ENCODE measurements at places on chromosomes 3 and 15.
A peak's percentile ranks its signal among the peaks of the same experiment; 100 is the strongest.

GRCh38 chr15:101029971-101030661 is 111.0 kb downstream of the LRRK1 start:
- DNase-seq, result no peak

- DNase-seq, result no peak
These were observed 252.8 kb upstream of the RORA start for GRCh38 chr15:61481886-61482285.

GRCh38 chr15:47640079-47640478 is 77.2 kb upstream of the SEMA6D start:
- DNase-seq, result no peak

- no peak for DNase-seq
These were observed 102.7 kb upstream of the FGF7 start for GRCh38 chr15:49320351-49320750.

DNA sequence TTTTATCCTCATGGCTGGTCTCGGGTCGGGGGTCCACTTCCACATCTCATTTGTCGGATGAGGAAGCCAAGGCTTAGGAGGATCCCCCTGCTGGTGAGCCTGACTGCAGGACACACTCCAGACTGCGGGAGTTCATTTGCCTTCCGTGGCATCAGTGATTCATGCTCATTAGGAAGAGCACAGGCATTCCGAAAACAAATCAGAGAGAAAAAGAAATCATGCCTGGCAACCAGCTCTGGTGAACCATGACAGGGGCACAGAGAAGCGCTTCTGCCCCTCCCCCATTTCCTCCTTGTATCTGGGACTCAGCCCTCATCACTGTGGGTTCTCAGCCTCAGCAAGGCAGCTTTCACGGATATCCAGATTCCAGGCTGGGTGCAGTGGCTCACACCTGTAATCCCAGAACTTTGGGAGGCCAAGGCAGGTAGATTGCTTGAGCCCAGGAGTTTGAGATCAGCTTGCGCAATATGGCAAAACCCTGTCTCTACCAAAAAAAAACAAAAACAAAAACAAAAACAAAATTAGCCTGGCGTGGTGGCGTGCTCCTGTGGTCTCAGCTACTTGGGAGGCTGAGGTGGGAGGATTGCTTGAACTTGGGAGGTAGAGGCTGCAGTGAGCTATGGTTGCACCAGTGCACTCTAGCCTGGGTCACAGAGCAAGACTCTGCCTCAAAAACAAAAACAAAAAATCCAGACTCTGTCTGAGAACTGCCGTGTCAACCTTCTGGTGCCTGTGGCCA is 28.4 kb downstream of the IRAK2 start:
- peak; percentile 16 for DNase-seq

DNA sequence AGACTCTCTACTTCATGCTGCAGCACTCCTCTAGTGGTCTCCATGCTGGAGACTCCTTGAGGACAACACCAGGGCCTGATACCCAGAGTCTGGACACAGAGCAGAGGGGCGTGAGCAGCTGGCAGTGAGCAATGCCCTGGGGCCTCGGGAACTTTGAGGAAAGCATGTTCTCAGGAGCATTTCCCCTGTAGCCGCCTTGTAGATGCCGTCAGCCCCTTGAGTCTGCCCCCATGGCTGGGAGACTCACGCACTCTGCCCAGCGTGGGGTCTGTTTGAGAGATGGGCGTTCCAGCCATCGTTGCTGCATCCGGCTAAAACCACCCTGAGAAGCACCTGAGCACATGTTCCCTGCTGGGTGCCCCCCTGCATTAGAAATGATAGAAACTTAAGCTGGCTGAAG is 56.8 kb downstream of the PLXNA1 start:
- DNase-seq, result no peak

DNA sequence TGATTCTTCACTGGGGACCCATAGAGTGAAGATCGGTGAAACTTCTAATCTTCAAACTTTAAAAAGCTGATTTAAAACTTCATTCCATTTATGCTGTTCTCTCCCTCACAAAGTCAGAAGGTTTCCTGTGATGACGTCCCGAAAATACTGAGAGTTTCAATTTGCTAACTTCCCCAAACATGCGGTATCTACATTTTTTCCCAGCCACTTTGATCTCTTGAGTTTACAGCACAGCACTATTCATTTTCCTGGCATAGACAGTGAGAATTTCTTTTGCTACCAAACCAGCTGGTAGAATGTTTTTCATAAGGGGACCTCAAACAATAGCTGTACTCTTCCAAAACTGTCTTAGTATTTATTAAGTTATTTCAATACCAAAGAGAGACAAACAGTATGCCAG is 156.8 kb downstream of the LSAMP start:
- peak; percentile 83 for DNase-seq

GRCh38 chr15:39142500-39142899 is 438.4 kb upstream of the THBS1 start:
- DNase-seq, result no peak

DNA sequence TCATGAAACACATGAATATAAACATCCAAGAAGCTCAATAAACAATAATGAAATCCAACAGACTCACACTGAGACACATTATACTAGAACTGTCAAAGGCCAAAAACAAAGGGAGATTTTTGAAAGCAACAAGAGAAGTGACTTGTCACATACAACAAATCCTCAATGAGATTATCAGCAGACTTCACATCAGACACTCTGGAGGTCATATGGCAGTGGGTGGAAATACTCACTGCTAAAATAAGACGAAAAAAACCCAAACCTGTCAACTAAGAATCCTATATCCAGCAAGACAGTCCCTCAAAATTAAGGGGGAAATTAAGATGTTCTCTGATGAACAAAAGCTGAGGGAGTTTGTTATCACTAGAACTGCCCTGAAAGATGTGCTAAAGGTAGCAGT is 125.4 kb upstream of the MELTF start:
- no peak for DNase-seq

DNA sequence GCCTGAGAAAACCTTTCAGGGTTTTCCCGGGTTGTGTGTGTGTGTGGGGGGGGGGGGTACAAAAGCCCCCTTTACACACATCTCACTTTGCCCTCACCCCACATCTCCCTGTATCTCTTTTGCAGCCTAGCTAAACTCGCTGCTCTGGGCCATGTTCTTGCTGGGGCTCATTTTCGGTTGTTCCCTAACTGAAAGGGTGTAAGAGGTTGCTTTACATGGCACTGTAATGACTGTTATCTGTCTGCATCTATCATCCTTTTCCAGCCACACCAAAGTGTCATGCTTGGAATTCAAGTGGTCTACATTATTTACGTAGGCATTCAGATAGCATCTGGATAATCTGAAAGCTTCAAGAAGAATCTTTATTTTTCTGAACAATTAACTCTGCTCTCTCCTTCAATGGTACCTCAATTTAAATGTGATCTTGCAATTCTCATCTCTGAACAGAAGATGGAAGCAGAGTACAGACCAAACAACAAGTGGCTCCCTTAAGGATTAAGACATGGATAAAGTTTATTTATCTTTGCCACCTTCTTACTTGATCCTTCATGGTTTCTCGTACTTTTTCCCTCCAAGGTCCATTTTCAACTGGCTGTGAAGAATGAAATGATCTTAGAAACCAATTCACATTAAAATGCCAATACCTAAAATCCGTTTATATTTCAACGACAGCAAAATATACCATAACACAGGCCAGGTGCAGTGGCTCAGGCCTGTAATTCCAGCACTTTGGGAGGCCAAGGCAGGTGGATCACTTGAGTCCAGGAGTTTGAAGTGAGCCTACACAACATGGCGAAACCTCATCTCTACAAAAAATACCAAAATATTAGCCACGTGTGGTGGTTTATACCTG is 34.9 kb downstream of the DCLK3 start:
- peak; percentile 65 for DNase-seq

GRCh38 chr3:114428044-114428595 is 134.3 kb downstream of the TIGIT start:
- DNase-seq, result no peak

DNA sequence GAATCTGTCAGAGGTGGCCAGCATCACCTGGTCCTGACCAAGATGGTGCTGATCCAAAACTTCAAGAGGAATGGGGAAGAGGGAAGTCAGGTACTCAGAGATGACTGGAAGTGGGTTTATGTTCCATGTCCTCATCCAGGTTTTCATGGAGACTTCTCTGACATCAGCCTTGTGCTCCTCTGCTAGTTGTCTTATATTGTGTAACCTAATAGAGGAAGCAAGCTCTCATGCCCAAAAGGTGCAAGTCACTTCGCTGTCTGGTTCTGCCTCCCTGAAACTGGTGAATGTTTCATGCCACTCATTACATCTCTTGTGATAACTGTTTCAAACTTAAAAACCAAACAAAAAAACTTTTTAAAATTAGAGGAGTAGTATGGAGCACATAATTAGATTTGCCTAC is 127.2 kb upstream of the MANF start:
- no peak for DNase-seq

Measured in SK-MEL-5 (cell line).